AG04449 (cell line): ENCODE measurements at places on chromosomes 6 and 20.

GRCh38 chr20:38355161-38356012 is 9.1 kb downstream of the LBP start:
- DNase-seq, result no peak

- no peak for DNase-seq
Measured at GRCh38 chr6:15260099-15260821, 14.4 kb downstream of the JARID2 start.

DNA sequence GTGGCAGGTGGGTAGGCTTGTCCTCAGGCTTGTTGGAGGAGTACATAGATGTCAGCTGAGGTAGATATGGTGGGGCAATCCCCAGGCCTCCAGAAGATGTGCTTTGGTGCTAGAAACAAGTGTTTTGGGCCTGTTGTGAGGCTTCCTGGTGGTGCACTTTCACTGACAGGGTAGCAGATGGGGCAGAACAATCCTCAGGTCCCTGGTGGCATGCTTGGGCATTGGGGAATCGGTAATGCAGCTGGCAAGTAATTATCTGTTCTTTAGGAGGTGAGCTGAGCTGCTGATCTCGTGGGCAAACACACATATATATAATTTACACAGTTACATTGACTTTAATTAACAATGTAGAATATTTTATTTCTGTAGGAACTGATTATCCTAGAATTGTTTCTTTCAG is 458.7 kb downstream of the BMP2 start:
- no peak for DNase-seq

GRCh38 chr6:166206066-166206465 is 38.4 kb upstream of the TBXT start:
- DNase-seq, result no peak

GRCh38 chr6:54598787-54599313 is 247.7 kb upstream of the FAM83B start:
- DNase-seq, result no peak

- no peak for DNase-seq
Measured at GRCh38 chr20:59723607-59724456, 119.5 kb downstream of the PHACTR3 start.

DNA sequence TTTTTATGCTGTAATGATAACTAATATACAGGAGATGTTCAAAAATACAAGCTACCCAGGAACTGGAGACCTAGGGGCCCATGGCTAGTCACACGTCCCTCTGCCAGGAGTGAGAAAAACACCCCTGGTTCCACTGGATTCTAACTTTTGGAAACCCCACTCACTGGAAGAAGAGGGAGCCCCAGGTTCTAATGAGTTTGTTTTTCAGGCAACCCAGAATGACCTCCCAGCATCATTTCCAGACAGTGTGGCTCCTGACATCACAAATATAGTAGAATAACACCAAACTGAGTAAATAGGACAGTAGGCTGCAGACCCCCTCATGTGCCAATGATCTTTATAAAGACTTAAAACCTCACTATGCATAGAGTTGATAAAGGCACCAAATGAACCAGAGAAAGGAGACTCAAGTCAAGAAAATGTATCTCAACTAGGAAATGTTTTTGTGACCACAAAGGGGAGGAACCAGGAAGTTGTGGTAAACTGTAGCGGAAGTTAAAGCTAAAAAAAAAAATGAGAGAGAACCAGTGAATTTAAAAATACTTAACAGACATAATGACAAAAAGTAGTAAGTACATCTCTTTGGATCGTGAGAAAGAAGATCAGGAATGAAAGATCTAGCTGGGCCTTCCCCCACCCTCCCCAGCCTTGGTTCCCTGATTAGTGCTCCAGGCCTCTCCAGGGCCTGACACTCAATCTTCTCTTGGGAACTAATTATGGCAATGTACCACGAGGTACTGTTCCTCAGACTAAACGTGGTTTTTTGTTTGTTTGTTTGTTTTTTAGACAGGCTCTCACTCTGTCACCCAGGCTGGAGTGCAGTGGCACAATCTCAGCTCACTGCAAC is 19.8 kb downstream of the HLA-E start:
- DNase-seq, result no peak

DNA sequence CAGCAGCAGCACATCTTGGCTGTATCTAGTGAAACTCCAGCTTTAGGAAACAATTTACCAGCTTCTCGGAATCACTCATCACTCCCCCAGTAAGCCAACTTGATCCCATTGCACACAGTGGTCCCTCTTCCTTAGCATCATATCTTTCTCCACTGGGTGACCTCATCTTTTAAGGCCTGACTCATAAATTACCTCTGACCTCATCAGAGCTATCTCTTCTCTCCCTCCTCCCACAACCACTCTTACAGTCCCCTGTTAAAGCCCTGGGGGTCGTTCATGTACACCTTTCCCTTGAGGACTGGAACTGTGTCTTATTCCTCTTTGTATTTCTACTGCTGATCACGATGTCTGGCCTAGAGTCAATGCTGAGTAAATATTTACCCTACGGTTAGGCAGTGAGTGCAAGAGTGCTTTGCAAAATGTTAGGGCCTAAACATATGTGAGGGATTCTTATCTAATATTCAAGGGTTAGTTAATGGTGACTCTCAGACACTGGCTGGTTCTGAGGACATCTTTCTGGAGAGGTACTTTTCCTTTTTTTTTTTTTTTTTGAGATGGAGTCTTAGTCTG is 187.2 kb downstream of the LRFN2 start:
- DNase-seq, result no peak

- no peak for DNase-seq
Measured at GRCh38 chr6:116088946-116089345, 11.7 kb upstream of the NT5DC1 start.

DNA sequence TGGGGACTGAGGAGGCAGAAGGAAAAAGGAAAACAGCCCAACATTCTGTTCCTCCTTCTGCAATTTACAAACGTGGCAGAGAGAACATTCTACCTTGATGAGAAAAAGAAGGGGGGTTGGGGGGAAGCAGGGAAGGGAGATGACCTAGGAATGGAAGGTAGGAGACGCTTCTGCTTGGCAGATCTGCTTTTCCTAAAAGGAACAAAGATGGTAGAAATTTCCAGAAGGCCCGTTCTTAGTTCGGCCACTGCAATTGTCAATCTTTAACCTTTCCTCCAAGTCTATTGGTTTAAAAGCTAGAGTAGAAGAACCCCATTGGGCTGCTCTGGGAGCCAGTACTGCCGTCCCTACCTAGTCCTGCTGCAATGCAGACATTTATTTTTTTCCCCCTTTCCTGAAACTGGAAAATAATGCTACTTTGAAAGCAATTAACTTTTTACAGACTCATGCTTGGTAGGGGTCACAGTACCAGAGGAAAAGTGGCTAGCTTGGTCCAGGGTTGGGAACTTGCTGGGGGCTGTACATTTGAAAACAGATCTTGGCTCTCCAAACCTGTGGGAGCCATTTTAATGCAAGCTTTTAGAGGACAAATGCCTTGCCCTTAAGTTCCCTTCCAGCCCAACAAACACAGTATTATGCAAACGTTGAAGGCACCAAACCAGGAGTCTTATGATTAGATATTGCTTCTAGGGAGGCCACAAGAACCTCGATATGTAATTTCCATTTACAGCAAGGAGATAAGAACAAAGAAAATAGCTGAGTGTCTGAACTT is 2.6 kb downstream of the ZMYND8 start:
- no peak for DNase-seq

DNA sequence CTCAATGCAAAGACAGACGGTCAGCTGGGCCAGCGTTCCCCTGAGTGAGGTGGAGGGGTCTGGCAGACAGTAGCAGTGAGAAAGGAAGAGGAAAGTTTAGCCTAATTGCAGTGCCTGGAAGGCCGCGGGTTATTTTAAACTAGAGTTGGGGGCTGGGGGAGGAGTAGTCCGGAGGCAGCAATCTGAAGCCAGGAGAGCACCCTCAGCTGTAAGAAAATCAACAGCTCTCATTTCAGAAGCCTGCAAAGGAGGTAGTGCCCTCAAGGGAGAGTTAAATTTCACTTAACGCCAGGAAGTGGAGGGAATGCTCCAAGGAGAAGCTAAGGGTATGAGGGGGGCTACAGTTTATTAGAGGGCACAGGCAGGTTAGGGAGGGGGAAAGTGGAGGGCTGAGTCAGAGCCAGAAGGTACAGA is 26.9 kb downstream of the RING1 start:
- DNase-seq, result no peak

DNA sequence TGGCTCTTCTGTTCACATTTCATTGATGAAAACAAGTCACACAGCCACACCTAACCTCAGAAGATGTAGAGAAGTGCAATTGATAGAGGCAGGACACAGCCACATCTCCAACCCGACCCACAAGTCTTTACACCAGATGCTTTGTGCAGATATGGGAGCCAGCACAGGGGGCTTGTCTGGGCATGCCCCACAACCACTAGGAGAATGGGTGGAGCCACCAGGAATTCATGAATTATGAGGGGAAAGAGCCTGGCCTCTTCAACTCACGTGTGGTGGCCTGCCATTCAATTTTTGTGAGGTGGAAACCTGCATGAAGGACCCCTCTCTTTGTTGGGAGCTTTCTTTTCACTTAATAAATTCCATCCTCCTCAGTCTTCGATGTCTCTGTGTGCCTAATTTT is 79.1 kb downstream of the OGFRL1 start:
- no peak for DNase-seq

- DNase-seq, result no peak
Measured at GRCh38 chr6:3068329-3069214, at the start of gene RIPK1. Gene RIPK1, plus strand, starts transcription at chr6:3068494. Its CDS starts 8,330 bp downstream, at chr6:3076824.

- DNase-seq, result no peak
Measured at GRCh38 chr6:54426995-54427394, 118.8 kb downstream of the TINAG start.

DNA sequence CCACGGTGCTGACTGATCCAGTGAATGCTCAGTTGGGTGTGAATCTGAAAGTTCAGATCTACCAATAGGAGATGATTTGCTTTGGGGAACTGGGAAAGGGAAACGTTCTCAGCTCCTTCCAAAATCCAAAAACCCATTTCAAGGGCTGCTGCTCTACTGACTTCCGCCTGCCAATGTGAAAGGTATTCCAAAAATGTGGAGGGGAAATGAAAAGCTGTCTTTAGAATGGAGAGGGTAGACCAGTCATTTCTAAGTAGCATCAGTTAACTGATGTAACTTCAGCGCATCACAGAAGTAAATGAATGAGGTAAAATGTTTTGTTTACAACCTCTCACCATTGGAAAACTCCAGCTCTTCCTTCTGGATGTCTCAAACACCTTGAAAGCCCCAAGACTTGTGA is 19.6 kb upstream of the EYA2 start:
- no peak for DNase-seq

DNA sequence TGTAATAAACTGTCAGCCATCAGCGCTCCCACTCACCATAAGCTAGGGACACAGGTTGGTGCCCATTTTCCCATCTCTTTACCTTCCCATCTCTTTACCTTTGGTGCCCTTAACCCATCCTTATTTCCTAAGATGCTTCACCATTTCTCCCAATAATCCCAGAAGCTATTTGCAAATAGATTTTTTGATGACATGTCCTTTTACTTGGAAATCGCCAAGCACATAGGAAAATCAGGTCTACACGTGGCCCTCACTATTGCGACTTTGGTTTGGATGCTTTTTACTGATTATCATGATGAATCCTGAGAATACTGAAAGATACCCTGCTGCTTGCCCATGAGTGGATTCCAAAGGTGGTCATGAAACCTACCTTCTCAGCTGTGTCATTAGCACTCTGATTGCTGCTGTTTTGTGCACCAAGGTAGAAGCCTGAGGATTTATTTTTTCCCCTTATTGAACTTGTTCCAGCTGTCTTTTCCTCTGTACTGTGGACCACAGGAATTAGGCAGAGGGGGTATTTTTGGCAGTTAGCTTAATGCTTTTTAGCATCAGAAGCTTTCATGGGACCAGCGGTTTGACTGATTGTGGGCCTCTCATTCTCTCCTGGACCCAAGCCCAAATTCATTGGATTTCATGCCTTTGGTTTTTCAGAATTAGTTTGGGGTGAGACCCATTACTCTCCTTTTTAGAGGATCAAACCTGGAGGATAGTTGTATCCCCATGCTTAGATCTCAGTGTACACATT is 229.6 kb upstream of the RIN2 start:
- DNase-seq, result no peak

DNA sequence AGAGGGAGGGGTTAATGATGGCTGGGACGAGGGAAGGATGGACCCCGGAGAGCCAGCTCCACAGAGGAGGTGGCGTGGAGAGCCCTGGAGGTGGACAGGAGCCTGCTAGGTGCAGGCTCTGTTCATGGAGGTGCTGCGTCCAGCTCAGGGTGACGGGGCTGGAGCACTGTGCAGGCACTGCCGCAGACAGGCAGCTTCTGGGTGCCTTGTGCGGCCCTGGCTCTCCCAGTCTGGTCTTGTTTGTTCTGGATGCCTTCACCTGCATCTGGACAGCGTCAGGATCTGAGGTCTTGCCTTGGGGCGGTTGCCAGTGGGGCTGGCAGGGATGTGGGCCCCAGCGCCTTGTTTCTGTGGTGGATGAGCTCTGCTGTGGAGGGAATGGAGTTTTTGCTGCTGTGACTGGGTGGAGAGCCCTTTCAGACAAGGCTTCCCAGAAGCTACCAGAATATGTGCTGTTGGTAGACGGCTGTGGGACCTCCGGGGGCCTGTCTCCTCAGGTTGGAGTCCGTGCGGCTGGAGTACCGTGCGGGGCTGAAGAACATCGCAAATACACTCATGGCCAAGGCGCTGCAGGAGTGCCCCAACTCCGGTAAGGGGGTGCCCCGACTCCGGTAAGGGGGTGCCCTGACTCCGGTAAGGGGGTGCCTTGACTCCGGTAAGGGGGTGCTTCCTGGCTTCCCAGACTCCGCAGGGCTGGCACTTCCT is 7.8 kb upstream of the C20orf204 start:
- no peak for DNase-seq

GRCh38 chr6:122412001-122412400 is 12.5 kb downstream of the HSF2 start:
- no peak for DNase-seq

- no peak for DNase-seq
Measured at GRCh38 chr20:37393196-37393862, 47.4 kb downstream of the SRC start.

GRCh38 chr20:62332421-62332820 is 29.6 kb downstream of the ADRM1 start:
- DNase-seq, result no peak

DNA sequence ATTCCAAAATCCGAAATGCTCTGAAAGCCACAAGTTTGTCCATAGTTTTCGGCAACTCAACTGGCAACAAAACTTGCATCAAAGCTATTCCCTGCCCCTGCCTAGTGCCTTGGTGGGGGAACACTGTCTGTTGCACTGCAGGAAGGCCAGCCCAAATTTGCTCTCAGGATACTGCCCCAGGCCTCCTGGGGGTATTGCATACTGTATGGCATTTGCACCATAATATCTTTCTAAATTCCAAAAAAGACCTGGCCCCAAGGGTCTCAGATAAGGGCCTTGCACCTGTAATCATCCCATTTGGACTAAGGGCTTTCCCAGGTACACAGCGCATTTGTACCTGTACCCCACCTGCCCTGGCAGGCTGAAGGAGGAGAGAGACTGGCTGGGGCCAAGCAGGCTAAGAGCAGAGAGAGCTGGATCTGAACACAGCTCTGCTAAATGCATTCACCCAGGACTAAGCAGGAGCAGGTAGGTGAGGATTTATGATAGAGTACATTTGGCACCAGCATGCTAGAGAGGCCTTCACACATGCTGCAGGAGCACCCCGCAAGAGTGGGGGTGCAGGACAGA is 4.0 kb upstream of the GRM4 start:
- DNase-seq, result no peak
